ENCODE measurements at places on chromosomes 11 and 22.
A peak's percentile ranks its signal among the peaks of the same experiment; 100 is the strongest.

- no peak for DNase-seq
Observed at GRCh38 chr11:64870176-64870892, 8.1 kb downstream of the EHD1 start.

DNA sequence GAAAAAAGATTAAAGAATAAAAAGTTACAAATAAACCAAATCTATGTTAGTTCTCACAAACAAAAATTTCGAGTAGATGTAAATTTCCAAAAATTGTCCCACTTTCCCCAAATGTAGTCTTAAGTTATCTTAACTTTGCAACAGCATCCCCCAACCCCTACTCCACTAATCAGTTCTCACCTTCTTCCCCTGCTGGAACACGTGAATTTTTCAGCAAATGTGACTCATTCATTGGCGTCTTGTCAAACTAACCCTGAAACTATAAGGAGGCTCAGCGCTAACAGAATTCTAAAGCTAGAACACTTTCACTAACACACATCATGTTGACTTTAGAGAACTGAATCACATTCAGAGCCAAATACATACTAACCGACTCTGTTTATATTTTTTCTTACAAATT is 46.1 kb downstream of the PHF21A start:
- no peak for DNase-seq

GRCh38 chr11:83310718-83311117 is 24.6 kb upstream of the CCDC90B start:
- no peak for DNase-seq

DNA sequence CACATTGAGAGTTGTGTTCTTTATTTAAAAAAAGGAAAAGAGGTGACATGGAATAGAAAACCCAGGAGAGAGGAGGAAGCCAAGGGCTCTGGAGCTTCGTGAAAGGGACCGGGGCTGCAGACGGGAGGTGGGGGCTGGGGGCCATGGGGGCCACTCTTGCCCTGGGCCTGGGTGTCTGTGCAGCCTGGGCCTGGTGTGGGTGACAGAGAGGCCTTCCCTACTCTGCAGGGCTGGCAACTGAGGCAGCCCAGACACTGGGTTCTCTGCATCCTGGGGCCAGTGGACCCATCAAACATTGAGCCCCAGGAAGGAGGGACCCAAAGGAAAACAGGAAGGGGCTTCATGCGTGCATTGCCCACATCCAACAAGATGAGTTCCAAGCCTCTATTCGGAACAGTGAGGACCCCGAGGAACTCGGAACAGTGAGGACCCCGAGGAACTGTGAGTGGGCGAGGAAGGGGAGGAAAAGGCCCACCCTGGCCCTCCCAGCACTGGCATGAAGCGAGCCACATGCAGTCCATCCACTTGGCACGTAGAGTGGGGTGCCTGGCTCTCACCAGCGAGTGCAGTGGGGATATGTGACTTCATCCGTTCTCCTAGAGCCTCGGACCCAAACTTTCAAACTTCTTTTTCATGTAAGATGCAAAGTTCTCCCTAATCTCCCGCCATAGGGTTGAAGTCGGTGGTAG is 1121.6 kb downstream of the BRD1 start:
- DNase-seq, result no peak

DNA sequence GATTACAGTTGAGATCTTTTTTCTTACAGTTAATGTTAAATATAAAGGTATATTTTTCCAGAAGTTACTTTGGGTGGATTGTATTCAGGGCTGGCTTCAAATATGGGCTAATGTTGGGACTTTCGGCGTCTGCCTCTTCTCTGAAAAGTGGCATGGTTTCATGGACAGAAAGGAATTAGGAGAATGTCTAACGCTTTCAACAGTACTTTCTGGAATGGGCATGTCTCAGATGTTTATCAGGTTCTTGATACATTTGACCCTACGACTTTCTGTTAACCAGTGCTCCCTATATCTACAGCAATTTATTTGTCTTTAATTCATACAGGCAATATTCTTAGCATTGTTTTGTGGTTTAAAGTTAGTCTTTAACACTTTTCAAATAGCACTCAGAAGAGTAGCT is 33.7 kb downstream of the ZC3H12C start:
- DNase-seq, result no peak

- DNase-seq, result peak; percentile 46
Observed at GRCh38 chr22:23315341-23315917, 135.1 kb downstream of the BCR start.

DNA sequence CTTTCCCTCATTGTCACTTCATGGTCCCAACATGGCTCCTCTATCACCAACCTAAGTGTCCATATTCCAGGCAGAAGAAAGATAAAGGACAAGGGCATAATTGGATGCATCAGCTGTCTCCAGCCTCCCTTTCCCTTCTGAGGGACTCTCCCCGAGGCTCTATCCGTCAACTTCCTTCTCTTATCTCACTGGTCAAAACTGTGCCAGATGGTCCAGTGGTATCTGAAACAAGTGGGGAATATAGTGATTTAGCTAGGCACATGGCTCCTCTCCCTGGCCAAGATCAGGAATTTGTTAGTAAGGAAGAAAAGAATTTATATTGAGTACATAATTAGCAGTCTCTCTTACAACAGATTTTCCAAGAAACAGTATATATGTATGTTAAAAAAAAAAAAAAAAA is 12.6 kb upstream of the SPON1 start:
- no peak for DNase-seq

GRCh38 chr11:35288817-35289541 is 130.4 kb downstream of the SLC1A2 start:
- DNase-seq, result no peak

- DNase-seq, result no peak
Observed at GRCh38 chr11:110235966-110236365, 60.4 kb downstream of the RDX start.

GRCh38 chr11:63652671-63653070 is 18.5 kb downstream of the ATL3 start:
- DNase-seq, result no peak

DNA sequence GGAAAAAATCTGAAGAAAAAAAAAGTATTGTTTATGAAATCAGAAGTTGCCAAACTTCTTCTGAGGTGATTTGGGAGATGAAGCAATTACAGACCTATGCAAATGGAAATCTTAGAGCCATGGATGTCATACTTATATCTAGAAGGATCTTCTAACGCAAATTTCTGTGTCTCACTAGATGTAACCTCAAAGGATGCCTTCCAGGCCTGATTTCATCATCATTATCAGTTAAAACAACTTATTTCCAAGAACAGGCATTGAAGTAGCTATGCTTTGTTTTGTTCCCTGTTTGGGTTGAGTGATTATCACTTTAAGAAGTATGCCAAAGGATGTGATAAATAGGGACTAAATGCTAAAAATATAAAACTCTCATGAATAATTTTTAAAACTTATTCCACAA is 43.9 kb upstream of the ANGPTL5 start:
- no peak for DNase-seq

GRCh38 chr11:111403051-111403726 is 24.1 kb upstream of the POU2AF1 start:
- DNase-seq, result peak; percentile 68

- no peak for DNase-seq
Observed at GRCh38 chr11:122616718-122617117, 38.8 kb upstream of the UBASH3B start.

DNA sequence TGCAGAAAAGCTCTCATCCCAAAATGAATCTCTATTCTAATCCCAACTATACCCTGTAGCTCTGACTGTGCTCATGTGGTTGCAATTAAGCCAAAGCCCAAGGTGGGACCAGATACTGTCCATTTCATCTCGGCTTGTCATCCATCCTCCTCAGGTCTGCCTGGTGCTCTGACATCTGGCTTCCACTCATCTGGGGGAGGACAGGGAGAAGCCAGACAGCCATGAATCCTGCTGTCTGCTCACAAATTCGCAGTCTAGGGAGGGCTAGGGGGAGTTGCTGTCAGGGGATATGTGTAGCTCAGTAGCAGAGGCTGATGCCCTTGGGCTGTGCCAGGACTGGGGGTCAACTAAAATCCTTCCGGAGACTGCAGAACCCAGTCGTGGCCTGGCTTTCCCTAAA is 167.1 kb downstream of the ETS1 start:
- DNase-seq, result no peak

DNA sequence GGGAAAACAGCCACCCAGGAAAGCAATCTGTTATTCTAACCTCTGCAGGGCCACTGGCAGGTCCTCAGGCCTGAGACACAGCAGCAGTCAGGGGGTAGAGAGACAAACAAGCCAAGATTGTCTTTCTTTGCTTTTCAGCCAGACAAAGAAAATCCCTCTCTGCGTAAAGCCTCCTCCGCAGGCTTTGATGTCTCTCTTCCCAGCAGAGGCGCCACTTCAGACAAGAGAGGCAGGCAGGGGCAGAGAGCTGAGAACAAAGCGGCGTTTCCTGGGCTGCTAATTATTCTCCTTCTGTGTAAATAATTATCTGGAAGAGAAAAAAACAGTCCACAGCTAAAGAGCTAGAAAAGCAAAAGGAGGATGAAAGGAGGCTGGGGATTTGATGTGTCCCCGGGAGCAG is 102.7 kb upstream of the SEZ6L start:
- DNase-seq, result peak; percentile 94

- no peak for DNase-seq
Observed at GRCh38 chr22:24423519-24424000, 3.8 kb upstream of the ADORA2A start.

GRCh38 chr11:1168721-1169161 is 11.0 kb downstream of the MUC5AC start:
- no peak for DNase-seq

Measured in NCI-H1105 treated with DMSO at 0.1 percent for 48 hours (cell line).